Activated CD8-positive, alpha-beta memory T cell treated with anti-CD3 and anti-CD28 coated beads for 1 hour (primary cell): ENCODE measurements at places on chromosomes 5 and 9.

DNA sequence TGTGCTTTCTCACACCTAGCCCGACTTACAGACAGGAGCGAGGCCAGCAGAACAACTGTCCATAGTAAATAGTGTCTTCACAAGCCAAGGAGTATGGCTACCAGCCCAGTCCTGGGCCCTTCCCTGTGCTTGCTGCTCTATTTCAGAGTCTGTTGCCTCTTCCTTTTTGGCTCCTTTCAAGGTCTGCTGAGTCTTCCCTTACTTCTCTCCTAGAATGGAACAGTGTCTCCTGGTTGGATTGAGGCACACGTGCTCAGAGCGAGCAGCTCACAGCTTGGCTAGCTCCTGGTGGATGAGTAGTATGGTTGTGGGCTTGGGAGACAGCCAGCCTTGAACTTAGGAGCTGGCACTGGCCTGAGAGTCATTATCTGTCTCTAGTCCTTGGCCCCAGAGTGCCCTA, 72.8 kb downstream of the TLE4 start:
- no peak for DNase-seq

GRCh38 chr9:32866273-32866672, 82.9 kb downstream of the TMEM215 start:
- DNase-seq, result no peak

DNA sequence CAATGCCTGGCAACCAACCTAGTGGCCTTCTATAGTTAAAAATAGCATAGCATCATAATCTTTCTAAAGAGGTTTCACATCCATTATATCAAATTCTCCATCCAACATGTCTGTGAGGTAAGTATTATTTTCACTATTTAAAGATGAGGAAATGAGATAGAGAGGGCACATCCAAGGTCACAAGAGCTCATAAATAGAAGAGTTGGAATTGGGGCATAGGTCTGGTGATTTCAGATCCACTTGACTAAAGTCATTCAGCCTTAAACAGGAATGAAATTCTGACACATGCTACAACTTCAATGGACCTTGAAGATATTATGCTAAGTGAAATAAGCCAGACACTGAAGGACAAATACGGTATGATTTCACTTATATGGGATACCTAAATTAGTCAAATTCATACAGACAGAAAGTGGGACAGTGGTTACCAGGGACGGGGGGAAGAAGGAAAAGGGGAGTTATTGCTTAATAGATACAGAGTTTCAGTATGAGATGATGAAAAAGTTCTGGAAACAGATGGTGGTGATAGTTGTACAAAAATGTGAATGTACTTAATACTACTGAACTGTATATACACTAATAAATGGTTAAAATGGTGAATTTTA, 259.6 kb upstream of the NR4A3 start:
- no peak for DNase-seq

GRCh38 chr5:136424835-136425584, 59.7 kb upstream of the TRPC7 start:
- DNase-seq, result no peak

- DNase-seq, result no peak
These were observed 78.7 kb downstream of the GAS1 start for GRCh38 chr9:86868616-86869015.

DNA sequence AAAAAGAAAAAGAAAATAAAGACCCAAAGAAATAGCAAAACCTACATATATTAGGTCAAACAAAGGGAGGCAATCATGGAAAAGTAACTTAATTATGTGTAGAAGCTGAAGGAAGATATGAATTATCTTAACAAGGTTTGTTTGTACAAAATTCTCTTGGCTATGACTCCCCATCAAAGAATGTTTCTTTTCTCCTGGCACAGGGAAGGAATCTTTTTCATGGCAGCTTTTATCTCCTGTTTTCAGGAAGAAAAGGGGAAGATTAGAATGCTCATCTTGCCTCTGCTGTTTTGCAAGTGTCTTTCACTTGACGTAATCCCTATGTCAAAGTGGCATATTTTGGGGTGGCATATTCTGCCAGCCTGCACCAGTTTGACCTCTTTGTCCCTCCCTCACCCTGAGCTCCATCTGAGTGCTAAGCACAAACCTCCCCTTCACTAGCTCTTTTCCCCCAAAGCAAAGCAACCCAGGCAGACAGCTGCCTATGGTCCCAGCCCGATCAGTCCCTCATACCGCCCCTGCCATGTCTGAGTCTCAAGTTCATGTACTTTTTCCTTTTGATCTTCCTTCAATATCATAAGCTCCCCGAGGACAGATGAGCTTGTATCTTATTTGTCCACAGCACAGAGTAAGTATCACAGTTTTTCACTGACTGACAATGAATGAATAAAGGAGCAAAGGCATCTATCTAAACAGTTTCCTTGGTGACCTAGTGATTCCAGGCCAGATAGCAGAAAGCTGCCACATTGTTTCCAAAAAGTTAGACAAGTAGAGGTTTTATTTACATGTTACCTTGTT, 242.8 kb upstream of the ANKRD55 start:
- DNase-seq, result no peak
